ENCODE measurements at places on chromosomes 2 and 18.

- no peak for DNase-seq
These were observed 101.8 kb downstream of the SH3BP4 start for GRCh38 chr2:235053651-235054050.

- DNase-seq = no peak
These were observed 200.1 kb downstream of the NDUFA10 start for GRCh38 chr2:239824866-239825704.

GRCh38 chr2:38498045-38498481 is 104.7 kb downstream of the HNRNPLL start:
- no peak for DNase-seq

- no peak for DNase-seq
These were observed 481.4 kb upstream of the SPRED2 start for GRCh38 chr2:65913813-65914212.

DNA sequence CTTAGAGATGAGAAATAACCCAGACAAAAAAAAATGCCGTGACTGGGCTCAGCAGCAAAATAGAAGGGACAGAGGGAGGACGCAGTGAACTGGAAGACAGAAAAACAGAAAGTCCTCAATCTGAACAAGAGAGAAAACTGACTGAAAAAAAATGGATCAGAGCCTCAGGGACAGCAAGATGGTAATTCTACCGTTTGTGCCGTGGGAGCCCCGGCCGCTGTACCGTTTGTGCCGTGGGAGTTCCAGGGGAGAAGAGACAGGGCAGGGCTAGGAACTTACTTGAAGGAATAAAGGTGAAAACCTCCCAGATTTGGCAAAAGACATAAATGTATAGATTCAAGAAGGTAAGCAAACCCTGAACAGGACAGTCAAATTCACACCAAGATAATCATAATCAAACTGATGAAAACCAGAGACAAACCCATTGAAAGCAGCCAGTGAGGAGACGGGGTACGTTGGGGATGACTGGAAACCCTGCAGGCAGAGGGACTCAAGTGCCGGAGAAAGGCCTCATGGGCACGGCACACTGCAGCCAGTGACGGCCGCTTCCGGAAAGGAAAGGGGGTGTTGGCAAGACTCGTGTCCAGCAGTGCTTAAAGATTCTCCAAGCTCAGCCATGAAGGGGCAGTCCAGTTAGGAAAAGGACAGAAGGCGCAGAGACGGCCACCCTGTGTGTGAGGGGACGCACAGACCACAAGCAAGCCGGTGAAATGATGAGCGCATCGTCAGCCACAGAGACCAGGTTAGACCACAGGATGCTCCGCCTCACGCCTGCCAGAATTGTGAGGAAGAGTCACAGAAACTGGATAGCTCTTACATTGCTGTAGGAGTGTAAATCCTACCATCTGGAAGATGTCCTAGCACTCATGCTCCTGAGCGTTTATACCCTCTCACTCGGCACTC is 40.0 kb upstream of the NFATC1 start:
- no peak for DNase-seq

DNA sequence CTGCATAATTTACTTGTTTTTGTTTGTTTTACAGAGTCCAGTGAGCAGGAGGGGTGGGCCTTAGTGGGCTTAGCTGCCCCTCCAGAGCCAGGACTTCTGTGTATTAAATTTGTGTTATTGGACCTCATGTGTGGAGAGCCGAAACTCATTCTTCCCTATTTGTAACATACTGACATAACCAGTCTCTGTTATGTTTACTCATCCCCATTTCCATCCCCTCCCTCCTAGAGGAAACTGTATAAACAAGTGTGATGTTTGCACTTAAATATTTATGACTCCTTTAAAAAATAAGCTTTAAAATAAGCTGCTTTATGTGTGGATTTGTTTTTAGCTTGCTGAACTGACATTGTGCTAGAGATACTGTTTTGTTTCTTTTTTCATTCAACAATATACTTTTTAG is 13.8 kb downstream of the ZNF512 start:
- DNase-seq = no peak

- no peak for DNase-seq
These were observed 41.9 kb upstream of the SPATS2L start for GRCh38 chr2:200264631-200265030.

DNA sequence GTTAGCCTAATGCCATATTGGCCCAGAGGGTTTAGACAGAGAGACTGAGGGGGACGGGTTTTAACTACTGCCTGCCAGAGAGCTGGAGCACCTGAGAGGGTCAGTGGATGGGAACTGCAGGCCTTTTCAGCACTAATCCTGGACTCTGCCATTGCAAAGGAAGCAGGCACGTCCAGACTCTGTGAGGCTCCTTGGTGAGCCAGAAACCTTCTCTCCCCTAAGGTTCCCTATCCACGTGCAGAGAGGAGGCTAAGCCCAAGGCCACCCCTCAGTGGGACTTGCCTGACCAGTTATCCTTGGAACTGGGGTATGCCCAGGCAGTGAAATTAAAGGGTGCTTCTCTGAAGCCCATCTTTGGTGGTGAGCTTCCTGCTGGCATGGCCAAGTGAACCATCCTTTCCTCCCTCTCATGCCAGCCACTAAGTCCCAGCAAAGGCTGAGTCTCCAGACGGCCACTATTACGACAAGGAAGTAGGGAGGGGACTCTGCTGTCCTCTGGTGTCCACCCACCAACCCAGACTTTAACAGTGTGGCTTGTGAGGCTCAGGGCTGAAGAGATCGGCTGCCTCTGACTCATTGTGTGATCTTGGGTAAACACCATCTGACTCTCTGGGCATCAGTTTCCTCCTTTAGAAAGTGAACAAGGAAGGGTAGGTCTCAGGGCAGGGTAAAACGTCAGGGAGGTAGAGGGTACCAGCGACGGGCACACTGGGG is 3.9 kb upstream of the MLPH start:
- no peak for DNase-seq

- DNase-seq = no peak
These were observed 186.6 kb downstream of the RAB3GAP1 start for GRCh38 chr2:135238651-135239050.

DNA sequence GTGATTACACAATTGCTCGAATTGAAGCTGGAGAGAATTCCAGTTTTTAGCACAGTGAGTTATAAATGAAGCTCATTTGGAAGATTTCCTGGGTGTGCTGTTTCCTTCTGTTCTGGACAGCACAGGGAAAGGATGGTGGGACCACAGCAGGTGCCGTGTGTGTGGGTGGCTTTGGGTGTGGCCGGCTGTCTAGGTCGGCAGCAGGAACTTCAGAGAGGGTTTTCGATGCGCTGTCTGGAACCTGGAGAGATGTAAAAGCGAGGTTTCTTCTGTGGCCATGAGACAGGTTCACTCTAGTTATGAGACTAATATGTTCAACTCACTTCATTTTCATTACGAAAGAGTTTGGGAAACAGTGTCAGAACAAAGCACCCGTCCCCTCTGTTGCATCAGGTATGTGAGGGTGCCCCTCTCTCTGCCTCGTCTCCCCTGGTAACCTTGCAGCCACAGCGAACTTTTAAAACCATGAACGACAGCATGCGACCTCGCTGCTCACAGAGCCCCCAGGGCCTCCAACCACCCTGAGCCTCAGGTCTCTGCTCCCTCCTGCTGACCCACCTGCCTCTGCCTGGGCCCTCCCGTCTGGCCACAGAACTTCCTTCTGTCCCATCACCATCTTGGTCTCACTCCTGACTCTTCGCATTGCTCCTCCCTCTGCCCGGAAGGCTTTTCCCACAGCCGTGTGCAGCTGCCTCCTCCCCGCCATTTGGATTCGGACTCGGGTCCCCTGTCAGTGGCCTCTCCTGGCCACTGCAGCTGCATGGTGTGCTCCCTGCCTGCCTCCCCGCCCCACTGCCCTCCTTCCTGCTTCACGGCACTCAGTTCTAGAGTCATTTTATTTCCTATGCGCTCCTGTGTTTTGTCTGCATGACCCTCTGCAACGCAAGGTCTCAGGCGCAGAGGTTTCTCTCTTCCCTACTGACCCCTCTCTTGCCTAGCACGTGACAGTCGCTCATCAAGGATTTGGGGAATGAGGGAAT is 151.2 kb downstream of the NDUFA10 start:
- no peak for DNase-seq

DNA sequence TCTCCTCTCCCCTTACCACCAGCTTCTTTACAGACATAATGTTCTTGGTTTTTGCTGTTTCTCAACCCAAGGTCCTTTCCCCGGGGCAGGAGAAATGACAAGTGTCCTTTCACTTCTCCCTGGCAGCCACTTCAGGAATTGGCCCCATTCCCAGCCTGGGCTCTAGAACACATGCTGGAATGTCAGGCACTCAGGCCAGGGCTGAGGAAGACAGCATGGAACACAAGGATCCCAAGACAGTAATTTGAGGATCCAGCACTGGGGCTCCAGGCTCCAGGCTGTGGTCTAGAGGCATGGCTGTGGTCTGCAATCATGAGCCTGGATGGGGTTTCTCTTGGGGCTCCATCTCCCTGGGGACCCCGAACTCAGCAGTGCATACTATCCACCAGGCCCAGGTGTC is 201.4 kb downstream of the CELF4 start:
- DNase-seq = no peak

DNA sequence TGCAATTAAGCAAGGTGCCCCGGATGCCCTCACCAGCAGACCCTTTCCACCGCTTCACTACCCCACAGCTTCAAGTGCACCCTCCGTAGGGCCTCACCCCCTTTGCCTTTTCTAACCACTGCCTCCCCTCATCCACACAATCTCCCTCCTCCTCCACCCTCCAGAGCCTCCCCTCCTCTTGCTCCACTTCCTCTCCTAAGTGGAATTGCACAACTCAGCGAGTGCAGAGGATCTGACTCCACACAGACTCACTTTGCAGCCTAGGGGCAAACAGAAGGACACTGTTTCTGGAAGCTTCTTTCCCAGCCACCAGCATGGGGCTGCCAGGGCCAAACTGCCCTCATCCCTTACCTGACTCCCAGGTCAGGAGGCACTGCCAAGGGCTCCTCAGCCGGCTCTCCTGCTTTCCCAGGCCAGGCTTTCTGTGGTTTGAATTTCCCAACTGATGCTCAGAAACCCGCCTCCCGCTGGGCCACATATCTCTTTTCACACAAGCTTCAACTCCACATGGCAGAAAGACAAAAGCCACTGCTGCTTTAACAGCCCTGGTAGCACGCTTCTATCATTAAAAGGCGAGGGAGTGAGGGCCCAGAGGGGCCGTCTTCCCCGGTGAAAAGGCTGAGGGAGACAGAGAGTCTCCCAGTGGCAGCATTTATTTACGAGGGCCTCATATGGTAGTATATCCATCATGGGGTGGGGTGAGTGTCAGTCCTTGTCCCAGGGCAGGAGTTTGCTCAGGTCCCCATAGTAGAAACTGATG is 74.7 kb upstream of the MGAT4A start:
- DNase-seq = no peak

- DNase-seq = no peak
These were observed 68.0 kb upstream of the ZNF236 start for GRCh38 chr18:76754351-76754750.

DNA sequence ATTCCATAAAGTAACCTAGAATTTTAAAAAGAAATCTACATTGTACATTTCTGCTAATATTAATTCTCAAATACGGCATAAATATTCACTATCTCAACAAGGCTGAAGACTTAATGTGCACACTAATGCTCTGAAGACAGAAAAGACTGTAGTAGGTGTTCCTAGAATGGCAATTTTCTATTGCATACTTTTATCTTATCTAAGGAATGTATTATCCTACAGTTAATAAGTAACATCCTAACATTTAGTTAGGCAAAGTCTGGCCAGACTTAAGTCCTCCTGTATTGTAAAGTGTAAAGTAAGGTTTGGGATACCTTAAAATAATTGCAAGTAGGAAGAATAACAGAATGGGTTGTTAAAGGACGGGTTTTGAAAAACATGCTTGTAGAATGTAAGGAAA is 42.2 kb downstream of the CHST9 start:
- no peak for DNase-seq

- no peak for DNase-seq
These were observed 142.9 kb upstream of the NCKAP5 start for GRCh38 chr2:133711201-133711600.

DNA sequence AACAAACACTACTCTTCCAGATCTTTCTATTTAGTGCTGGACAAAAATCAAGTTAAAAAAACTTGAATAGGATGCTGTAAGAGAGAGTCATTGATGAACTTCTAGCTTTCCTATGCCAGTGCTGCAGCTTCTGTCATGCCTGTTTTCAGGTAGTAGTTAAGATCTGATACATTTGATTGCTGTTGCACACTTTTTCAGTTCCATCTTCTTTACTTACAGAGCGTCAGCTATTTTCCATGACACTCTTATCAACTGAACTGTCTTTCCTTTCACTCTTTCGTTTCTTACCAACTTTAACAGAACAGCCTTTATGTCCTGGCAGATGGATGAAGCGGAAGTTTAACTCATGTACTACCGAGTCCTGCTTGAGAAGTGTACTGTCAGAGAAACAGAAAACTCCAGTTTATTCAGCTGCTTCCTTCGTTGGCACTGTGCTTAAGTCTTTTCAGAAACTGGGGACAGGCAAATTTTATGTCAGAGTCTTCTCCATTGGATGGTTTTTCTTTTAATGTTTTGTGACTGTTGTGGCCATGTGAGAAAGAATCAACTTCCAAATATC is 145.9 kb upstream of the KLHL14 start:
- no peak for DNase-seq

GRCh38 chr2:4753721-4754120 is 938.5 kb upstream of the SOX11 start:
- no peak for DNase-seq

- no peak for DNase-seq
These were observed 114.8 kb upstream of the SATB2 start for GRCh38 chr2:199572571-199572970.

- no peak for DNase-seq
These were observed 195.4 kb downstream of the SPP2 start for GRCh38 chr2:234245945-234246344.

DNA sequence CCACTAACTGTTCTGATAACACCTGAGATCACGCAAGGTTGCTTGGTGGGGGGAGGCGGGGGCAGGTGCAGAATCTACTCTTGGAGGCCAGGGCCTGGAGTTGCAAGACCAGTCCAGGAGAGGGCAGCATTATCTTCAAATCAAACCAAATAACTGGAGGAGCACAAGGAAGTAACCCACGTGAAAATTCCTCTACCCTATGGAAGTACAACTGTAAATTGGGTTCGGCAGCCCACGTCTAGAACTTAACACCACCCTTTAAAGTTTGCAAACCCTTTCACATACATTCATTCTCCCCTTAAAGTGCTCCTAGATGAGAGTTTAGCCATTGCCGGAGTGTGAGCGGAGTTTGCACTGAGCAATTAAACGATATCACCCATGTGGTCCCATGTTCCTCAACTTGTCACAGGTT is 19.6 kb upstream of the CXCR1 start:
- DNase-seq = no peak

DNA sequence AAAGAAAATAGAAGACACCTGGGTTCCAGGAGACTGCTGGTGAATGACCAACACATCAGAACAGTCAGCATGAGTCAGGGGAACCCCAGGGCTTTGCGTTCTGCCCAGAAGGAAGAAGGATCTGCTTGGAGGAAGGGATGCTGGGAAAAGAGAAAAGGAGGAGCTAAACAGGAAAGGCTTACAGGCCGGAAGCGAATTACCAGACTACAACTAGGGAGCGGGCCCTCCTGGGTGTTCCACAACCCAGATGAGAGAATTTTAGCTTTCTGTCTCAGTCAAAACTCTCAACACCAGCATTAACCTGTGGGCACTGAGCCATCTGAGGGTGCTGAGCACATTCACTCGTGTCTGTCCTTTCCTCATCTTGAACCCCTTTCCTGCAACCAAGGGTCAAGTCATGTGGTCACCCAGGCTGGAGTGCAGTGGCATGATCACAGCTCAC is 19.2 kb downstream of the CDC42EP3 start:
- DNase-seq = no peak
